ENCODE measurements at places on chromosomes 16 and 17. TPM values are rescaled to one million over a fixed set of nuclear protein-coding genes. Genes with fewer than 3 reads are reported as not detected.

GRCh38 chr16:58670177-58670576 lies 14.4 kb downstream of the SLC38A7 start:
- ATAC-seq = no peak

GRCh38 chr16:69762814-69763598 lies 874 bp downstream of the WWP2 start:
- peak; percentile 22 for ATAC-seq

DNA sequence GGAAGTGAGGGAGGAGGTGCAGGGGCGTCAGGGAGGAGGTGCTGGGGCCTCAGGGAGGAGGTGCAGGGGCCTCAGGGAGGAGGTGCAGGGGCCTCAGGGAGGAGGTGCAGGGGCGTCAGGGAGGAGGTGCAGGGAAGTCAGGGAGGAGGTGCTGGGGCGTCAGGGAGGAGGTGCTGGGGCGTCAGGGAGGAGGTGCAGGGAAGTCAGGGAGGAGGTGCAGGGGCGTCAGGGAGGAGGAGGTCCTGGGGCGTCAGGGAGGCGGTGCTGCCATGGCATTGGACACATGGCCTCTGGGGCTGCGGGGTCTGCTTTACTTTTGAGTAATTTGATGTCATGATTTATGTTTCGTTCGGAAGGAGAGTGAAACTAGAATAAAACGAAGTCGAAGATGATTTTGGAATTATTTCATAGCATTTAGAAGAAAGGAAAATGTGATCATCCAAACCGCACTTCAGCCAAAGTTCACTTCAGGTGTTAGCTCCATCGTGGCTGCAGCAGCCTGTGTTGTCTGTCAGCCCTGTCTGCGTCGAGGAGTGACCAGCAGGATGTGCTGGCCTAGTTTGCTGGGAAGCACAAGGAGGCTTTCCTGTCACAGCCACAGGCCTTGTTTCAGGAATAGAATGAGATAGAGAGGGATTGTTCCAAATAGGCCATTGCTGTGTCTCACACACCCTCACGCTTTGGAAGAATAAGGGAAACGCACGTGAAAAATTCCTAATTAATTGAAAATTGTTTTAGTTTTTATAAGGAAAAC lies 42.8 kb downstream of the RAB11FIP3 start:
- ATAC-seq = no peak

DNA sequence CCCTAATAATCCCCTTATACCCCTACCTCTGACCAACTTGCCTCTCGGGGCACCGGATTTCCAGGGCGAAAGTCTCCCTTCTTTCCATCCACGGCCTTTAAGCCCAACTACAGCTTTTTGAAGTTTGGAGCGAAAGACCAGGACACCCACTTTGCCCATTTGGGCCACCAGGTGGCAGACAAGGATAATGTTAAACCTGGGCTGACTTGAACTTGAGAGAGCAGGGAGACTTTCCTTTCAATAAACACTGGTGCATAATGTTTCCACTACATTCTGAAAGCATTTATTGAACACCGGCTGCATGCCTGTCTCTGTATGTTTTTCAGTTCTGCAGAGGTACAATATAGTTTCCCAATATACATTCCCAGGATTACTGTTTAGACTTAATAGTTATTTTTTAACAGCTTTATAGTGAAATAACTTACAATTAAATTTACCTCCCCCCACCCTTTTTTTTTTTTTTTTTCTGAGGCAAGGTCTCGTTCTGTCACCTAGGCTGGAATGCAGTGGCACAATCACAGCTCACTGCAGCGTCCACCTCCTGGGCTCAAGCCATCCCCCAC lies 6.9 kb upstream of the CES3 start:
- peak; percentile 75 for ATAC-seq

DNA sequence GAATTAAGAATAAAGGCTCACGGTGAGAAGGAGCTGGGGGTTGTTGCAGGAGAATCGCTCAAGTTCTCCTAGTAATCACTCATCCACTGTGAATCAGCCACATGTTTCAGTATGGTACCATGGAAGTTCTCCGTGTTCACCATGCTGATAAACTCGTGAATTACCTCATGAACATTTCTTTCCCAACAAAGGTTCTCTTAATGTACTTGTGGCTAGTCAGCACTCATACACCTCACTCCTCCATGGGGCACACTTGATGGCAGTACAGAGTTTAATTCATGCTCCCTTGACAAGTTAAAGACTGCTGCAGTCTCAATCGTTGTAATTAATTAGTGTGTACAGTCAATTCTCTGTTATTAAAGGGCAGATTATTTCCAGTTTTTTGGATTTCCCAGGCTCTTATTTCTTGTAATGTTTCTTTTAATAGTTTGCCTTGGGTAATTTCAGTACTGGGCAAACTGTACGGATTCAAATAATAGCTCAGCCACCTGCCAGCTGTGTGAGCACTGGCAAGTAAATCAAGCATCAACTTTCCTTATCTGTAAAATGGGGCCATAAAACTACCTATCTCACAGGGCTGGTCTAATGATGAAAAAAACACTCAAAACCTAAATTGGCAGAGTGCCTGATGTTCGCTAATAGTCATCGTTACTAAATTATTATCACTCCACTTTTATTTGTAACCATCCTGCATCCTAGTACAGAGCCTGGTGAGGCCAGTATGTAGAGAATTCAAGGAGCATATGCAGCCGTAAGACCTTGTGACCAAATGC lies 6.1 kb downstream of the GOT2 start:
- ATAC-seq = no peak

DNA sequence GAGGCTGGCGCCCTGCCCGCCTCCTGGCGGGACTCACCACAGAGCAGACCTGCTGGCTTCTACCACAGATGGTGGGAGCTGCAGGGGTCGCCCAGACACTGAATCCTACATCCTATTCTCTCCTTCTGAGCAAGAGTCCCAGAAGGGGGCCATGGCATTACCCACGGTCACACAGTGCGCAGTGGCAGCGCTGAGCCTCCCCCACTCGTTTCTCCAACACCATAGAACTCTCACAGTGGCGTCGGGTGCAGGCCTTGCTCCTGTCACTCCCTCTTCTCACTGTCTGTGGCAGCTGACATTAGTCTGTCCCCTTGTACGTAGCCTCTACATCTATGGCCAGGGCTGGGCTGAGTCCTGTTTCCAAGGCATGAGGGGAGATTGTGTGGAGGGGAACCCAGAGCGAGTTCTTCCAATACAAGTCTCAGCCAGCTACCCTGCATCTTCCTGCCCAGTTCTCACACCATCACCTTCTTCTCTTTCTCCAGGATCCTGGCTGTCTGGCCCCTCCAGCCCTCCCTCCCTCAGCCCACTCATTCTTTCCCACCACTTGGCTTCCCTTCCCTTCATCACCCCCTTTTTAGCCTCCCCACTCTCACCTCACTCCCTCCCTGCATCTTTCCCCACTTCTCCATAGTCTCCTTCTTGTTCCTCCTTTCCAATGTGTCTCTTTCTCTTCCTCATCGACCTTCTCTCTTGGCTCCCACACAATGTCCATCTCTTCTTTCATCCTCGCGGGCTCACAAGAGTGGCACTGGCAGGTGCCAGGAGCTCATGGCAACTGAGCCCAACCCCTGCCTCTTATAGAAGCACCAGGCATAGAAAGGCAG lies 5.9 kb downstream of the UBTF start:
- no peak for ATAC-seq

DNA sequence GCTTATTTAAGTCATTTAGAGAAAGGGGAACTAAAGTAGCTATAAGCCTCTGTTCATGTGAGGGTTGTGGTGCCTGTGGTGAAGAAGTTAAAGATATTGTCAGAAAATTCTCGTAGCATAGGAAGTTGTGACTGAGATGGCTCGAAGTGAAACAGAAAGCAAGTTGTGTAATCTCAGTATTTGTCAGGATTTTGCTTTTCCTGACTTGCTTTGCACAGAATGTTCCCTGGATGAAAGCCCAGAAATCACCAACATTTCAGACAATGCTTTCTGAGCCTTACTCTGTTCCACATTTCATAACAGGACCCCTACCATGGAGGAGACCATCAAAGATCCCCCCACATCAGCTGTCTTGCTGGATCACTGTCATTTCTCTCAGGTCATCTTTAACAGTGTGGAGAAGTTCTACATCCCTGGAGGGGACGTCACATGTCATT lies 10.6 kb downstream of the CALCOCO2 start:
- no peak for ATAC-seq

DNA sequence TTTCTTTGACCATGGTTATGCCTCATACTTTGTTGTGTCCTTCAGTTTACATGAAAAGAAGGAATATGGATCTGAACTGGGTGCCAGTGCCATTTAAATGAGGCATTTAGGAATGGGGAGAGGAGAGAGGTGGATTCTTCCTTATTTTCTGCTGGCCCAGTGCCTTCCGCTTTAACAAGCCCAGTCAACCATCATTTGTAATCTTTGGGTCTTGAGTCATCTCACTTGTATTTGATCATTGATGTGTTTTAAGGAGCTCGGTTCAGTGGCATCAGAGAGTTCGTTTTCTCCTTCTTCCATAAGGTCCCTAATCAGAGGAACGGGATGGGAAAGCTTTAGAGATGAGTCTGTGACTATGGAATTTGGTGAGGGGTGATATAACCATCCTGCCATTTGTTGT lies 334.9 kb downstream of the WWOX start:
- ATAC-seq = no peak

- ATAC-seq = no peak
These were observed 45.5 kb upstream of the SDK2 start for GRCh38 chr17:73689596-73690275.

GRCh38 chr16:81697616-81698309 lies 81.3 kb upstream of the PLCG2 start:
- ATAC-seq = peak; percentile 92

DNA sequence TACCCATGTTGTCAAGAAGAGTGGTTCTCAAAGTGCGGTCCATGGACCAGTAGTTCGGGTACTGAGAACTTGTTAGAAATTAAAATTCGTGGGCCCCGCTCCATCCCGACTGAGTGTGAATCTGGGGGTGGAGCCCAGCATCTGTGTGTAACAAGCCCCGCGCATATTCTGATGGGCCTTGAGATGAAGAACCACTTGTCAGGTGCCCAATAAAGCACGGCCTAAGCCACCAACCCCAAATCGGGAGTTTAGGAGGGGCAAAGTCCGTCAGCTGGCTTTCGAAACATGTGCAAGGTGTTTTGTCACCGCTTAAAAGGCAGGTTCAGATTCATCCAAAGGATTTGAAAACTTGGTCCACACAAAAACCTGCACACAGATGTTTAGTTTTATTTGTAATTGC lies 29.5 kb downstream of the PSMD12 start:
- no peak for ATAC-seq

DNA sequence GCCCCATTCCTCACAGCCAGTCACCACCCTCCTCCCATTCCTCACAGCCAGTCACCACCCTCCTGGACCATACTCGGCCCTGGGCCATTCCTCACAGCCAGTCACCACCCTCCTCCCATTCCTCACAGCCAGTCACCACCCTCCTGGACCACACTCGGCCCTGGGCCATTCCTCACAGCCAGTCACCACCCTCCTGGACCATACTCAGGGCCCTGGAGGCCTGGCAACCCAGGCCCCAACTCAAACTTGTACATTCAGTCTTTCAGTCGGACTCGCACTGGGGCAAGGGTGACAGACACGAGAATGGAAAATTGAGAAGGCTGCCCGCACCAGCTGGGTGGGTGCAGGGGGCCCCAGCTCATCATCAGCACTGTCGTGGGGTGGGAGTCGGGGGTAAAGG lies 30.4 kb upstream of the FOXK2 start:
- ATAC-seq = peak; percentile 73

- ATAC-seq = no peak
These were observed 3.7 kb downstream of the NFE2L1 start for GRCh38 chr17:48051706-48052486.

DNA sequence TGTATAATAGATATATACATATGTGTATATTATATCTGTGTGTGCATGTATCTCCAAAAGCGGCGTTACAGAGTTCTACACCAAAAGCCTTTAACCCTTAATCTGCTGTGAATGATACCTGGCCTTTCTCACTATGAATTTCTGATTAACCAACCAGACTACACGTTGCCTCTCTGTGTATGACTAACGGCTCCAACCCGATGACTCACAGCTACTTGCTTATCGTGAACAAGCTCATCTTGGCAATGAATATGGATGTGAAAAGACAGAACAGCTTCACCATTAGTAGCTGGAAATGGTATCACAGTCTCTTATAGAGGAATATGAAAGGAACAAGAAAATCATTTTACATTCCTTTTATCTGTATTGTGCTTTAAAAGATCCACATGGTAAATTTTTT lies 23.8 kb upstream of the ARHGAP44 start:
- ATAC-seq = peak; percentile 97

GRCh38 chr16:75320435-75320834 lies 69.0 kb upstream of the BCAR1 start:
- peak; percentile 41 for ATAC-seq

GRCh38 chr17:47197821-47198220 lies 8.7 kb upstream of the CDC27 start:
- ATAC-seq = no peak

GRCh38 chr17:65941356-65941899 lies 250.5 kb downstream of the CEP112 start:
- peak; percentile 37 for ATAC-seq

- no peak for ATAC-seq
These were observed 15.2 kb downstream of the PIEZO1 start for GRCh38 chr16:88769617-88770460.

- ATAC-seq = peak; percentile 18
These were observed 20.1 kb downstream of the SIAH1 start for GRCh38 chr16:48365025-48365600.

GRCh38 chr16:89020068-89020924 lies 43.3 kb upstream of the CBFA2T3 start:
- ATAC-seq = no peak

GRCh38 chr17:33328129-33328528 lies 35.0 kb upstream of the ASIC2 start:
- no peak for ATAC-seq

DNA sequence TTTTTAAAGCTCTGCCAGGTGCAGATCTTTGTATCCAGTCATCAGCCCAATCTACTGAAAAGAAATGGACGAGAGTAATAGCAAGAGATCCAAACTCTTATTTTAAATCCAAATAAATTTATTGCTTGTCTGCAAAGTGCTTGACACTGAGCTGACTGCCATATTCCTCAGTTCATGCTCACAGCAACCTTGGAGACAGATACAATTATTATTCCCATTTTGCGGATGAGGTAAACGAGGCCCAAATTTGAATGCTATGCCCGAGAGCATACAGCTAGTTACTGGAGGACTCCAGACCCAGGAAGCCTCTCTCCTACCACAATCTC lies 620 bp downstream of the NOB1 start:
- ATAC-seq = no peak

DNA sequence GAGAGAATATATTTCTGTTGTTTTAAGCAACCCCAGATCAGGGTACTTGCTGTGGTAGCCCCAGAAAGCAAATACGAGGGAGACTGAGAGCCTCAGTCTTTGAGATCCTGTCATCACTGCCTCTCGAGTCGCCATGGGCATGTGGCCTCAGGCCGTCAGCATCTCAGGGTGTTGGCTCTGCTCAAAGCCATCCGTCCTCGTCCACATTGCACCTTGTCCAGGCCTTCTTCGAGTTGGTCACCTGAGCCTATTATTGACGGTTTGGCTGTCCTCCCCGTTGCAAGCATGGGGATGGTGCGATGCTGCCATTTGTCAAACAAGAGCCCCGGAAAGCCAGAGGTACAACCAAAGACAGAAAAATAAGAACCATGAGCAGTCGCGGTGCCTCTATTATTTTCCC lies 136.9 kb downstream of the IRF8 start:
- no peak for ATAC-seq

Gene EVPL
- 1.0 TPM for total RNA-seq

Gene FSCN2
- 1.3 TPM for total RNA-seq

Gene TBC1D3K
- not detected for total RNA-seq

Gene ZNF423
- 19.0 TPM for total RNA-seq

Gene SLC22A31
- 0.36 TPM for total RNA-seq

Gene ODAD4
- total RNA-seq = 0.65 TPM

Gene GPR139
- total RNA-seq = 2.0 TPM

Gene TM4SF5
- not detected for total RNA-seq
